ENCODE measurements at places on chromosomes 3 and 15.

DNA sequence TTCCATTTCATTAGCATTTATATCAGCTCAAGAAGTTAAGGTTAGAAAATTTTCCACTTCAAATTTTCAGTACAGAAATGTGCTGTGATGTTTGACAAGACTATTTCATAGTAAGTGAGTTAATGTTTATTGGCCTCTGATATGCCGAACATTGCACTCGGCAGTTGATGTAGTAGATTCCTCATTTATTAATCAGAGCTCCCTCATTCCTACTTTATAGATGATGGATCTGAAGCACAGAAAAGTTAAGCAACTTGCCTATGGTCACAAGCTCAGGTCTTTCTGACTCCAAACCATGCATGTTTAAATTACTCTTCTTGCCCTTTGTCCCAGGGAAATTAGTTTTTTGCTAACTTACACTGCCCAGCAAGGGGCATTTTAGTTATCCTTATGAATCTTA, 92.0 kb downstream of the ATG7 start:
- DNase-seq, result no peak

DNA sequence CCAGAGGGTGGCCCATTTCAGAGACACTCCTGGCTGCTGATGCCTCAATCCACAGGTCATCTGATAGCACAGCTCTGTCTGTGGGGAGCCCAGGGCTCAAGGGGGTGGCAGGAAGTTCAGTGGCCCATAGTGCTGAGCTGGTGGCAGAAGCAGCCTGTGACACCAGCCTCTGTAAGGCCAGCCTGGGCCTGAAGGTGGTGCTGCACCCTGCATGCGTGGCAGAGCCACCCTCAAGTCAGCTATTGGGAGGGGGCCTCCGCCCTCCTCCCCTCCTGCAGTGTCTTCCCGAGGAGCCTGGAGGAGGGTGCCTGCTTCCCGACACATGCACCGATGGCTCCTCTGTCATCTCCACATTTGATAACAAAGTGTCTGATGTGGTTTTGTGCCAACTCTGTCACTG, 3.0 kb downstream of the PLA1A start:
- DNase-seq, result no peak

DNA sequence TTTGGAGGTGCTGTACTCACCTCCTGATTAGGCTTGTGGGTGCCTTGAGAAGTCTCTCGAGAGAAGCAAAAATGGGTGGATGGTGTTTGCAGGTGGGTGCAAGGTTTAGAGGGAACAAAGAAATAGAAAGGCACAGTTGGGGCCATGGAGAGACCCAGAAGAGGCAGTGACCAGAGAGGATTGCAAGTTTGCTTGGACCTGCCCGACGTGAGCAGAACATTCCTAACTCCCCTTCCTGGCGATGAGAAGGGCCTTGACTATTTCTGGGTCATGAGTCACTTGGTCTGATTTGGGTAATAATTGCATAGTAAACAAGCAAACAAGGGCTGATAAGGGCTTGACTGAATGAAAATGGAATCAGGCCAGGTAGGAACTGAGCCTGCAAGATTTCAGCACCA, 7.0 kb upstream of the CTSH start:
- DNase-seq, result peak; percentile 64

DNA sequence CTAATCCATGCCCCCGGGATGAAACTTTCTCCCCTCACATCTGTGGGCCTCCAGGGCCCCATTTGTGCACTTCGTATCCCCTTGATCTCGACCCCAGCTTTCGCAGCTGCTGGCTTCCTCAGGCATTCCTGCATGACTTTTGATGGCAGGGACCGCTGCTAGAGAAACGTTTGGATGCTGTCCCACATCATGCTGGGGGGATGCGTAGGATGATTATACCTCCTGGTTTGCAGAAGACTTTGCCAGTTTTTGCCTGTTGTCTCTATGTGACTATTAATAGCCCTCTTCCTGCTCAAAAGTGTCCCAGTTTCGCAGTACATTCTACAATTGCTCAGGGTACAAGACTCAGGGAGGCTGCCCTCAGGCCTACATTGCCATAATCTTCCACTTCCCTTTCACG, 10.4 kb upstream of the KCNAB1 start:
- no peak for DNase-seq

DNA sequence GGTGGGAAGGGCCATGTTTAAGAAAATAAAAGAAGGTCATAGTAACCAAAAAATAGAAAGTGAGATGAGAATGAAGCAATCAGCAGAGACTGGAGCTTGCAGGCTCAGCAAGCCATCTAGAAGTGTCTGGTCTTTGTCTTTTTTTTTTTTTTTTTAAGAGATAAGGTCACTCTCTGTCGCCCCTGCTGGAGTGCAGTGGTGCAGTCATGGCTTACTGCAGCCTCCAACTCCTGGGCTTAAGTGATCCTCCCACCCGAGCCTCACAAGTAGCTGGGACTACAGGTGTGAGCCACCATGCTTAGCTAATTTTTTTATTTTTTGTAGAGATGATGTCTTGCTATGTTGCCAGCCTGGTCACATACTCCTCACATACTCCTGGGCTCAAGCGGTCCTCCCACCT, 36.2 kb downstream of the GXYLT2 start:
- no peak for DNase-seq

- DNase-seq, result no peak
These were observed 26.7 kb downstream of the C3orf20 start for GRCh38 chr3:14701676-14702075.

DNA sequence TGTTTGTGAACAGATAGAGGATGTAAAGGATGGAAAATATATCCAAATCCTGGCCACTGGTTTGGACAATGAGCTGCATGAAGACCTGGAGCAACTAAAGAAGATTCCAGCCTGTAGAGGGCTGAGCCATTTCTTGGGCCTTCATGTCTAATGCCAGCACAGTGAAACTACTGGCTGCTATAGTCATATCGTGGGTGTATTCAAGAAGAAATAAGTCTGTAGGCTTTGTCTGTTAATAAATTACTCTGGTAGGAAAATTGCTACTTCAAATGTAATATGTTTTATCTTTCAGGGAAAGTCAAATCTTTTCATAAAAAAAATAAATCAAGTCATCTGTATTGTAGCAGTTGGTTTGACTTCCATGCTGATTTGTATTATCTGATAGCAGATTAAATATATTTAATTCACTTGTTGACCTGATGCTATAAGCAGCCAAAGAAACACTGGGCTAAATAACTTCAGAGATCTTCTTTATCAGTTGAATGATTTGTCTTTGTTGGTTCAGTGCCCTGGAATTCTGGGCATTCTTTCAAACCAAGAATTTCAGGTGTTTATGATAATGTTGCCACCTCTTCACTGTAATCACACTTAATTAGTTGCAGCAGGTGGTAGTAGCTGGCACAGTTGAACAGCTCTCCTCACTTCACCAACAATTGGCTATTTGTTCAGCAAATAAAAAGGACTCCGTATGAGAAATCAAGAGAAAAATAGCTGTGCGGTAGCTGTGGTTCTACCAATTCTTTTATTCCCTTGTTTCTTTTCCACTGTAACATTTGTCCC, 1109.5 kb downstream of the NSUN3 start:
- DNase-seq, result no peak

- DNase-seq, result peak; percentile 82
These were observed 3.5 kb downstream of the ZNF710 start for GRCh38 chr15:90004671-90005070.

DNA sequence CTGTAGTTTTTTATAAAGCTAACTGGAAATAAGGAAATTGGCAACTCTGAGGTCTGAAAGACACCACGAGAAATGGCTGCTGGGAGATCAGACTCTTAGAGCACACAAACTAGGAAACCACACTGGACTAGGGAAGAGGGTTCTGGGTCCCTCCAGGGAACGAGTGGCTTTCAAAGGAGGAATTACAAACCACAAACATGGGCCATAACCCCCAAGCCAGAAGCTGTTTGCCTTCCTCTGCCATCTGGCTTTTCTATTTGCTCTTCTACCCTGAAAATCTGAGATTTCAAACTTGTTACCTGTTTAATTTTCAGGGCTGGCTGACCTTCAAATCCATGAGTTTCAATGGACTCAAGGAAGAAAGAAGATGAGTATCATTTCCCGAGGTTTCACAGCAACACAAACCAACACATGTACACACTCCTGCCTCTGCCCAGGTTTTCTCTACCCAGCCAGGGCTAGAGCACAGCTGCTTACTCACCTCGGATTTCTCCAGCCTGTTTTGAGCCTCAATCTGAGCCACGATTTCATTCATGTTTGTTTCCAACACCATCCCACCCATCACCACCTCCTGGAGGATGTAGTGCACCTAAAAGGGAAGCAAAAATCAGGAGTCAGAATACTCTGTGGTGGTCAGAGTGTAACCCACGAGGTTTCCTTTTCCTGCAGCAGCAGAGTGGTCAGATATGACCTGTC, 22.6 kb upstream of the ANPEP start:
- DNase-seq, result no peak

GRCh38 chr3:161336661-161337060, 34.7 kb downstream of the SPTSSB start:
- no peak for DNase-seq

- DNase-seq, result no peak
These were observed 20.3 kb upstream of the PPP4R2 start for GRCh38 chr3:72976281-72976741.

- DNase-seq, result no peak
These were observed 52.1 kb downstream of the TGFBR2 start for GRCh38 chr3:30658328-30659052.

DNA sequence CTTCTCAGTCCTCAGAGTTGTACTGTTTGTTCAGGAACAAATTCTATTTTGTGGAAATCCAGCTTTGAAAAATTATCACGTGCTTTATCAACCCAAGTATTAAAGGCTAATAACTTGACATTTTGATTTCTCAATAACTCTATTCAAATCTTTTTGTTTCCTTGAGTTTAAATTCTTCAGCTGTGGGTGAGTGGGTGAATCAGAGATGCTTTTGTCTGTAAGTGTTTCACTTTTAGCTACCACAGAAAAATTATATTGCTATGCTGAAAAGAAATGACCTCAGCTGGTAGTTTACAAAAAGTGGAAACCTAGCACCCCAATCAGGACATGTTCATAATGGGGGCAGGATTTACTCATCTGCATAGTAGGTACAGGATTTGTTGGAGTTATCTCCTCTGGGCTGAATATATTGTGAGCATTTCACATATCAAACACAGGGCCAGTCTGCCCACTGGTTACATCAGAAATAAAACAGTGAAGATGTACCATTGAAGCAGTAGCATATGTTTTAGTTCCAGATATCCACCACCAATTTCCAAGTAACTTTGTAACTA, 30.5 kb downstream of the MINDY4B start:
- DNase-seq, result no peak

- DNase-seq, result no peak
These were observed 57.9 kb downstream of the STAG1 start for GRCh38 chr3:136694321-136694720.

- no peak for DNase-seq
These were observed 7.4 kb upstream of the RIOX2 start for GRCh38 chr3:97979610-97980009.

GRCh38 chr15:88250826-88251225, 5.7 kb downstream of the NTRK3 start:
- no peak for DNase-seq

DNA sequence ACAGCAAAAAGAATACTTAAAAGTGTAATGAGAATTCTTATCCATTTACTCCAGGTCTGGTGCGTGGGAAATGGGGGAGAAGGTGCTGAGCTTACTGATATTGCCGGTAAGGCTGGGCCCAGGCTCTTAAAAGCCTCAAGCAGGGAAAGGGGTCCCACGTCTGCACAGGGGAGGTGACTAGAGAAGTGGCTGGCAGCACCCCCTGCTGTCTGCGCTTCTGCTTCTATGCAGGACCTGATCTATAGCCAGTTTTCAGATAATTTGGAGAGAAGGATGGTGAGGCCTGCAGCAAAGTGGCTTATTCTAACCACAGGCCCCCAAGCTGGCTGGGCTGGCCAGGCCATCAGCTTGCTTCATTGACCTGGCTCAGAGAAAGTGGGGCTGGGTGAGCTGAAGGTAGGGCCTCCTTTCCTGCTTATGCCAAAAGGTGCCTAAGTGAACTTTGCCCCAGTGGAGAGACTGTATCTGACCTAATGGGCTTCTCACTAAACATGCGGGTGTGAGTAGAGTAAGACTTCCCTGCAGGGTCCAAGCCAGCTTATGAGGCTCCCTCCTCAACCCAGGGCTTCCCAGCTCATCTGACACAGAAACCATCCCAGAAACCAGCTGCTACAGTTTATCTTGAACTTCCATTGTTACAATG, 30.9 kb upstream of the ATP1B3 start:
- DNase-seq, result peak; percentile 12

DNA sequence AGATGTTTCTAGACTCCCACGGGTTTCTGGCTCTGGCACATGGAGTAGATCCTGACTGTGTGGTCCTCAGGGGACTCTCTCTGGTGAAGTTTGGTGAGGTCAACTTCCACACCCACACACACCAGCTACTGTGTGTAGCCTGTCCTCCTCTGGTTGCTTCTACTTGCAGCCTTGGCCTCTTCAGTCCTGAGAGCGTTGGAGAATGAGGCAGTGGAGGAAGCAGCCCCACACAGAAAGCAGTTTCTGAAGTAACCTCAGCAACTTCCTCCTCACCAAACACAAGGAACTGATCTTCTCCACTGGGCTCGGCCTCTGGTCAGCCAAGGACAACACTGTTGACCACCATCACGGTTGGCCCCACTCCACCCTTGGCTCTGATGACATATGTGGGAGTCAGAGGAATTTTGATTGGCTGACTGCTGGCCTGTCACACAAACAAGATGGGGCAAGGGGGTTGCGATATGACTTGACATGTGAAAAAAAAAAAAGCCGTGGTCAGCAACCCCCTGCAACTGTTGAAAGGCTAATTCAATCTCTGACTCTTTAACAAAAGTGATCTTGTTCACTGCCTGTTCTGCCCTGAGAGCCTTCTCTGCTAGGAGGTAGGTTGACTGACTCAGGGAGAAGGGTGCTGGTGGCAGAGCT, 19.6 kb downstream of the CD86 start:
- no peak for DNase-seq

- no peak for DNase-seq
These were observed 207.2 kb downstream of the RYR3 start for GRCh38 chr15:33517944-33518343.

- DNase-seq, result no peak
These were observed 65.9 kb upstream of the IGSF10 start for GRCh38 chr3:151526757-151527156.

DNA sequence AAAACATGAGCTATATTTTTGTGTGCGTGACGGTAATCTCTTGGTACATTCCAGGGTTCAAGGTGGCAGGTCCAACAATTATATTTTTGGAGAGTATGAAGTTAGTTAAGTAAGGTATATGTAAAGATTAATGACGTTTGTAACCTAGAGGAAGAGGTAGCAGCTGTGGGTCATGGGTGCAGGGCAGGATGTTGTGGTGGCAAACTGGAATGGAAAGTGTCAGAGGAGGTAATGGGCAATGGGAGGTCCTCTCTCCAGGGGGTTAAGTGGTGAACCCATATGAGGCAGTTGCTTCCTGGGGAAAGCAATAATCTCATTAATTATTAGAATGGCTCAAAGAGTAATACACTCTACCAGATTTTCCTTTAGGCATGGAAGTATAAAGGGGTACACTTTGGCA, 1.0 kb upstream of the CD200R1L start:
- no peak for DNase-seq

Measured in hepatocyte (in vitro differentiated cells).